ENCODE measurements at places on chromosomes 5 and 9.

DNA sequence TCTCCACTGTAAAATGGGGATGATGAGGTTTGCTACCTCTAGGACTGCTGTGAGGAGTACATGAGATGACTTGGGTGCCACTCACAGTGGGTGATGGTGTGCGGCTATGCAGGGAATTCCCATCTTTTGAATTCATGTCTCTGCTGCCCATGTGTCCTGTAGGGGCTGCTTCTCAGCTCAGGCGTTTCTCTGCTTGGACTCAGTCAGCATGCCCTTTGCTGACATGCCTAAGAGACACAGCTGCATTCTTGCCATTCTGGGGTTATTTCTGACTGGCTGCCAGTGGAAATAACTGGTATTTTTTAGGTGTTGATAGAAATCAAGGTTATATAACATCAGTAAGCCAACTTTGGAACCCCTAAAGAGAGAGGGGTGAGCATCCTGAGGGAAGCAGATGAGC, 24.3 kb upstream of the XPA start:
- no peak for DNase-seq

DNA sequence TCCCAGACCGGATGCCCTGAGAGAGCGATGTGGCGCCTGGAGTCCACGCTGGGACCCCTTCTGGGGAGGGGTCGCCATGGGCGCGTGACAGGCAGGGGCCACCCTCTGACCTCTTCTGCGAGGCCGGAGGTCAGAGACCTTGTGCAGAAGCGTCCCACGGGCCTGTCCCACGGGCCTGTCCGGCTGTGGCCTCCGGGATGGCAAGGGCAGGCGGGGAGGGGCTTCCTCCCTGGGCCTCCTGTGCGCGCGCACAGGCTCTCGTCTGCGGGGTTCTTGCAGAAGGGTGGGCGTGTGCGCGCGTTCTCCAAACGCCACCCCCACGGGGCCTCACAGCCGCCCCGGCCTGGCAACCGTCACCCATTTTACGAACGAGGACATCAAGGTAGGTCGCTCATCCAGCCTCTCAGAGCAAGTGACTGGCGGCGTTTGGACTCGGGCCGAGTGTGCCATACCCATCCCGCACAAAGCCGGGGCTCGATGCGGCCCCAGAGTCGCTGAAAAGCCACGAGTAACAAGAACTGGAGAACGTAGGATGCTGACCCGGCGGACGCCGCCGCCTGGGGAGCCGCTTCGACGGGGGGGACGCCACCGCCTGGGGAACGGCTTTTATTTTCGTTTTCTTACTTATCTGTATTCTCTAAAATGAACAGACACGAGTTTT, 897 bp downstream of the AHRR start:
- no peak for DNase-seq

DNA sequence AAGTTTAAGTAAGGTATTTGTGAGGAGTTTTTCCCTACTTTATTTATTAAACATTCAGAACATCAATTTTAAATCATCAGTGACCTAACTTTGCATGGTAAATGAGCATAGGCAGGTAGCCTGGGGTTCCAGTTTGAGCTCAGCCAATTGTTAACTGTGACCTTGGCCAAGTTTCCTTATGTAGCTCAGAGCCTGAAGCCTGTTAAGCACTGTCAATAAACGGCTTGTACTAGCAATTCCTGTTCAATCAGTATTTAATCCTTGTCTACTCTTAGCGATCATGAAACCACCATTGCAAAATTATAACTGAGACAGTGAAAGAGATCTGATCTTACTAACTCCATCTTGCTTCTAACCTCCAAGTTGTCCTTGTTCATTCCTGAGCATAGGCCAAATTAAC, 4.7 kb upstream of the SOWAHA start:
- DNase-seq: no peak

- no peak for DNase-seq
Measured at GRCh38 chr9:2243666-2244555, 228.8 kb downstream of the SMARCA2 start.

DNA sequence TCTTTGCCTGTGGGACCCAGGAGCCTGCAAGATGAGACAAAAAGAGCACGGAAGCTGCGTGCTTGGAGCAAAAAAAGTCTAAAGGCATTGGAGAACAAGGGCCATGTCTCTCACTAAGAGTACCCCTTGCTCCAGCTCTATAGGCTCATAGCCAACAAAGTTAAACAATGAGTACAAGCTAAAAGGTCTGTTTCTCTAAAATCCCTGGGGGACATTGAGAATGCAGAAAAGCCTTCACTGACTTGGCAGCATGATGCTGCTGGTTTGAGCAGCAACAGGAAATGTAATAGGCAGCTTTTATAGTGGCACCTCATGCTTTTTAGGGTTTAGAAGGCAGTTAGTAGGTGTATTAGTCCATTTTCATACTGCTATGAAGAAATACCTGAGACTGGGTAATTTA, 287.5 kb downstream of the SMARCA2 start:
- no peak for DNase-seq

DNA sequence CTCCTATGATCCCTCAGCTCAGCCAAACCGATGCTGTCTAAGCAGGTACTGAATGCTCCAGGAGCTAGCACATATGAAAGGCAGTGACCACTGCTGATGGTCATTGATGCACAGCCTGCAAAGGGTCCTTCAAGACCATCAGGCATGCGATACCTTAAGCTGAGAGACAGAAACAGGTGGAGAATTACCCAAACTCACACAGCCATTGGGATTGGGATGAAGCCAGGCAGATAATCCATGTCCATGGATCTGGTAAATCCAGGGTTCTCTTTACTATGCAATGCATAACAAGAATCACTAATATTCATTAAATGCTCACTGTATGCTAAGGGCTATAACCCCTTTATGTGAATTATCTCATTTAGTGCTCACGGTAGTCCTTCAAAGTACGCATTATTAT, 36.2 kb downstream of the RAPGEF1 start:
- no peak for DNase-seq
